ENCODE measurements at places on chromosomes 2 and 18.

DNA sequence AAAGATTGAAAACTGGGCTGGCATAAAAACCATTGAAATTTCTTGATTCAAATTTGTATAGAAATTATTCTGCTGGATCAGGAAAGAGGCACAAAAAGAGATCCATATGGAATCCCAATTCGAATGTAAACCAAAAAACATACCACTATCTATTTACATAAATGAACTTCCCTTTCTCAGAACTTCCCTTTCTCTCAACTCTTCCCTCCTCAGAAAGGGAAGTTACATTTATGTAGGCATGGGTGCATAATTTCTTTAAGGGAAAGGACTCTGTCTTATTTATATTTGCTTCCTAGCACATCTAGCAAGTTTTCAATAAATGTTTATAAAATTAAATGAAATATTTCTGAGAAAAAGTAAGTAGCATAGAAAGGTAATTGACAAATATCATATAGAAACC, 398.1 kb upstream of the ATP5MC3 start:
- no peak for DNase-seq

- DNase-seq: no peak
These were observed 29.3 kb downstream of the COLEC11 start for GRCh38 chr2:3624059-3624794.

DNA sequence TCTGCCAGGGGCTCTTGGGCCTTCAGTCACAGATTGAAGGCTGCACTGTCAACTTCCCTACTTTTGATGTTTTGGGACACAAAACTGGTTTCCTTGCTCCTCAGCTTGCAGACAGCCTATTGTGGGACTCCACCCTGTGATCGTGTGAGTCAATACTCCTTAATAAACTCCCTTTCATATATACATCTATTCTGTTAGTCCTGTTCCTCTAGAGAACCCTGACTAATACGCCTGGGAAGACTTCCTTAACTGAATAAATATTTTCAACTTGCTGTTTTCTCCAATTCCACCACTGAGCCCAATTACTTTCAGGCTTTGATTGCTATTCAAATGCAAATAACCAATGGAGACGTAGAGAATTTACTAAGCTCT, 61.4 kb upstream of the CCDC195 start:
- DNase-seq: no peak

DNA sequence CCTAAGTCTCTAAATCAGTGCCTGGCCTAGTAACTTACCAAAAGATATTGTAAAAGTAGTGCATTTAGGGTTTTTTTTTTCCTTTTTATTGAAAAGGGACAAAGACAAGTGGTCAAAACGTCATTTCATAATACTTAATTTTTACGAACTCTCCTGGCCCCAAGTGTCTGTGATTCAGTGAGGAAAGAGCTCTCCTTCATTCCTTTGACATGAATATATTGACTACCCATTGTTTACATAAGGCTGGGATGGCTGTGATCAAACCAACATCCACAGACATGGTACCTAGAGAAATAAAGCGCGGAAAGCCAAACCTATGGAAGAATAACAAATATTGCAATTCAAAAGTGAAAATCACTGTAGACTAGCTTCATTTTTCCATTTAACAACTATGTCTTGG, 198.4 kb downstream of the BABAM2 start:
- DNase-seq: no peak

DNA sequence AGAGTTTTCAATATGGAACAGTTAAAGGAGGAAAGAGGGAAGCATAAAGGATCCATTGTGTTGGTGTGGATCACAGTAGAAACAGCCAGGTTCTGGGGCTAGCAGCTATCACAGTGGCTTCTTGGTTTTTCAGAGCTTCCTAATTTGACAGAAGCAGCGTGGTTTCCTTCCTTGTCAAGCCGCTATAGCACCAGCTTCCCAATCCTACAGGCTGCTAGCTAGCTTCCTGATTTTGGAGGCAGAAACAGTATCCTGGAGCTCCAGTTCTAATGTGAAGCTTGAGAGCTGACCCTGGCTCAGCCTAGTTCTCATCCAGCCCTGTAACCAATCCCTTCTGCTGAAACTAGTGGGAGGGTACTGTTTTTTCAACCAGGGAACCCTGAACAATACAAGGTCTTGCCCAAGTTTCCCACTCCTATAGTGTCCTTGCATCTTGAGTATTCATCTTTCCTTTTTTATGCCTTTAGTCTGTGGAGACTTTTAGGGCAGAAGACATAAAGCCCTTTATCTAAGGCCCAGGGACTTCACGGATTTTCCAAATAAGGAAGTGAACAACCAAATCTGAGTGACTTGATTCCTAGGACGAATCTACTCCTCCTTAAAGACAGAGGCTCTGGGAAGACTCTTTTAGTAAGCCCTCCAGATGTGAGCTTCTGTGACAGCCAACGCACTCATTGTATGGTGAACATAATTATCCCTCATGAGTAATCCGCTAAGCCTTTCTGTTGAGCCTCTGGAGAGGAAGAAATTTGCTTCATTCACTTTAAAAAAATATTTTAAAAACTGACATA, 33.8 kb downstream of the CCDC93 start:
- no peak for DNase-seq

DNA sequence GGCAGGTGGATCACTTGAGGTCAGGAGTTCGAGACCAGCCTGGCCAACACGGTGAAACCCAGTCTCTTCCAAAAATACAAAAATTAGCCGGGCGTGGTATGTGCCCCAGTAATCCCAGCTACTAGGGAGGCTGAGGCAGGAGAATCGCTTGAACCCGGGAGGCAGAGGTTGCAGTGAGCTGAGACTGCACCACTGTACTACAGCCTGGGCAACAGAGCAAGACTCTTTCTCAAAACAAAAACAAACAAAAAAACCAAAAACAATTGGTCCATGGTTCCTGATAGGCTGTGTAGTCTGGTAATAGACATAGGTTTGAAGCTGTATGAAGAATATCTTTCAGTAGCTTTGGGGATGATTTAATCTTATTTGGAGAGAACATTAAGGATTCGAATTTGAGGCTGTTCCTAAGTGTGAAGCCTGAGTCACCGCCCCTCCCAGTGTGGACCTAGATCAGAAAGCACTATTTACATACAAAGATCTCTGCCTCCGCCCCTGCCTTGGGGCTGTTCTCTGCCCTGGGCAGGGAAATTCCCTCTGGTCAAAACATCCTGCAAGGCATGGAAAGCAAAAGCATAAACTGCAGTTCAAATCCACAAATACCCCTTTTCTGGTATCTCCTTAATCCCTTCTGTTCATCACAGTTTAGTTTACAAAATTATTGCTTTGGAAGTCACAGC, 52.8 kb upstream of the PMAIP1 start:
- DNase-seq: no peak

GRCh38 chr18:32688821-32689220, 84.0 kb downstream of the KLHL14 start:
- DNase-seq: no peak

DNA sequence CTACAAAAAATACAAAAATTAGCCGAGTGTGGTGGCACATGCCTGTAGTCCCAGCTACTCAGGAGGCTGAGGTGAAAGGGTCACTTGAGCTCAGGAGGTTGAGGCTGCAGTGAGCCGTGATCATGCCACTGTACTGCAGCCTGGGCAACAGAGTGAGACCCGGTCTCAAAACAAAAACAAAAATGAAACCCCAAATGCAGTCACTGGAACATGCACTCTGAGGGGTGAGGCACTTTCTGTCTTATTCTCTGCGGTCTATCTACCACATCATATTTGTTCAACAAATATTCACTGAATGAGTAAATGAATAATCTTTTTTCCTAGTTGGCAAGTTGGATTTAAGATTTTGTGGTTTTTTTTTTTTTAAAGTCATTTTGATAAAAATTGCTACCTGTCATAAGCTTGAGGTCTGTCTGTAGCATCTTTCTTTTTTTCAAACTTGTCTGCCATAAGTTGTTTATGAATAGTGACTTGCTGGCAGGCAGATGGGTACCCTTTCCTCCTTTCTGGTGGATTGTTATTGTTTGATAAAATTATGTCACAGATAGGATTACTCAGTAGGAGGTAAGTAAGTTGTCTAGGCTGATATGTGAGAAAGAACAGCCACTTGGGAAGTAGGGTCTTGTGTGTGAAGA, 11.8 kb downstream of the CHRNA1 start:
- no peak for DNase-seq

DNA sequence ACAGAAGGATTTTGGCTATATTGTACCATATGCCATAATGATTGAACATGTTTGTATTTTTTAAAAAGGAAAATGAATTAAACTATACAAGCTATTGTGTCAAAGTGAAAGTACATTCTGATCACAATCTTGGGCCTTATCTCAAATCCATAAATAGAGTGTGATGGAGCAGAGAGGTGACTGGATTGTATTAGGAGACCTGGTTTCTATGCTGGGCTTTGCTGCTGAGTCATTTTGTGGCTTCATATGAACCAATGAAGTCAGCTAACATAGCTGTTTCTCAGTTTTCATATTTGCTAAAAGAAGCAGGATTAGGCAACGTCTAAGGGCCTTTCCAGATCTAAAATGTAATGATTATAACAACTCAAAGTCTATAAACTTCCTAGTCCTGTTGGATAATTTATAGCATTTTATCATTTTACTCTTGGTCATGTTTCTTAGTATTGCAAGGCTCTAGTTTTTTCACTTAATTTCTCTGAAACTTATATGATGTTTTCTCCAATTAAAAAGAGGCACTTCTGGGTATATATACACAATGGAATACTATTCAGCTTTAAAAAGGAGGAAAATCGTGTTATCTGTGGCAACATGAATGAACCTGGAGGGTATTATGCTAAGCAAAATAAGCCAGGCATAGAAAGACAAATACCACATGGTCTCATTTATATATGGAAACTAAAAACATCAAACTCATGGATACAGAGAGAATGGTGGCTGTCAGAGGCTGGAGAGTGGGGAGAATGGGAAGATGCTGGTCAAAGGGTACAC, 112.3 kb downstream of the MEP1B start:
- DNase-seq: no peak

GRCh38 chr2:62209427-62209991, 13.6 kb downstream of the B3GNT2 start:
- DNase-seq: no peak

- DNase-seq: no peak
These were observed 107.9 kb downstream of the RTN4 start for GRCh38 chr2:54942373-54942772.

- no peak for DNase-seq
These were observed 28.1 kb downstream of the ADNP2 start for GRCh38 chr18:80137137-80137536.

- peak; percentile 70 for DNase-seq
These were observed 12.3 kb upstream of the TEX51 start for GRCh38 chr2:126886211-126886915.

Measured in renal cortex interstitium (tissue), 15 donors.